ENCODE measurements at places on chromosomes 16 and 17. TPM values are rescaled to one million over a fixed set of nuclear protein-coding genes. Genes with fewer than 3 reads are reported as not detected.

Gene EXOC3L1
- polyA plus RNA-seq, result 19.9 TPM

Gene HOXB4
- 4.5 TPM for polyA plus RNA-seq

Gene KDM8
- 14.6 TPM for polyA plus RNA-seq

Gene TBC1D3C
- 0.07 TPM for polyA plus RNA-seq

Gene MGRN1
- polyA plus RNA-seq, result 27.3 TPM

Gene ADGRG3
- 2.0 TPM for polyA plus RNA-seq

Gene STX1B
- 5.3 TPM for polyA plus RNA-seq

Gene TNK1
- polyA plus RNA-seq, result 3.9 TPM

Gene PRM1
- polyA plus RNA-seq, result not detected

Gene SREBF1
- polyA plus RNA-seq, result 818 TPM

Gene WWOX
- polyA plus RNA-seq, result 11.8 TPM

Gene DRC3
- polyA plus RNA-seq, result 21.3 TPM

Gene LDHD
- polyA plus RNA-seq, result 12.1 TPM

Gene PLCG2
- 5.1 TPM for polyA plus RNA-seq

Gene SSTR5
- polyA plus RNA-seq, result 0.17 TPM

Gene NXPH3
- 0.80 TPM for polyA plus RNA-seq

Gene LAT
- polyA plus RNA-seq, result 50.5 TPM

Gene MYH1
- not detected for polyA plus RNA-seq

Gene SLC16A13
- polyA plus RNA-seq, result 3.1 TPM

Gene AXIN1
- 5.6 TPM for polyA plus RNA-seq

Gene CCDC182
- not detected for polyA plus RNA-seq

Data from adrenal gland (tissue), 19 donors.